NCI-H524 (cell line): ENCODE measurements at places on chromosomes 16 and 17.

GRCh38 chr16:12294471-12294870 lies 317.9 kb downstream of the SNX29 start:
- DNase-seq = no peak

- no peak for DNase-seq
These were observed 63.0 kb downstream of the PPM1E start for GRCh38 chr17:58818654-58819053.

GRCh38 chr17:2593821-2594721 lies 617 bp downstream of the PAFAH1B1 start:
- peak; percentile 65 for DNase-seq

DNA sequence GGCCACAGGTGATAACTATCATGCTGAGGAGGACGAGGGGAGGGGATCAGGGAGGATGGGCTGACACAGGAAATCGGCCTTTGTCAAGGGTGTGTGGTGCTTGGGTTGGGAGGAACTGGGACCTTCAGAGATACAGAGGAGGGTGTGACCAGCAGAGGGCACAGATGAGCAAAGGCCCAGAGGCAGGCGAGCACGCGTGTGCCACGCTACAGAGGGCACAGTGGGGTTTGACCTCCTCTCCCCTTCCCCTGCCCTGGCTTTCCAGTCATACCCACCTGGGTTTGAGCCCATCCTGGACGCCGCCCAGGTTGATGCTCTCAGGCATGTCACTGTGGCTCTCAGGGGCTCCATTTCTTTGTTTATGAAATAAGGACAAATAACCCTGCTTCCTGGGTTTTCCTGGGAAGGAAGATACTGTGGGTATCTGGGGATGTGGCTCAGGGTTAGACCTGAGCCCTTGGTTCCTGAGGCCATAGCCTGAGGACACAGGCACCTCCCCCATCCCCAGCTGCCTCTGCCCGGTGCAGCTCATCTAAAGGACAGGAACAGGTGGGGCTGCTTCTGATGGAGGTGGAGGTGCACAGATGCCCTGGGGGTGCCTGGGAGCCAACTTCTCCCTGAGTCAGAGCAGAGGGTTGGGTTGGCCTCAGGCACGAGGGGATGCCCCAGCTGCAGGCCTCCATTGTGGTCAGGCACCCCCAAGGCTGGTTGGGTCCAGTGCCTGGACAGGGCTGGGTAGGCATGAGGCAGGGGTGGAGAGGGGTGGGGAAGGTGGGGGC lies 51.8 kb downstream of the BEAN1 start:
- peak; percentile 34 for DNase-seq

- DNase-seq = no peak
These were observed 61.2 kb upstream of the NETO2 start for GRCh38 chr16:47204736-47205504.

GRCh38 chr17:5591966-5592365 lies 7.7 kb upstream of the NLRP1 start:
- no peak for DNase-seq

DNA sequence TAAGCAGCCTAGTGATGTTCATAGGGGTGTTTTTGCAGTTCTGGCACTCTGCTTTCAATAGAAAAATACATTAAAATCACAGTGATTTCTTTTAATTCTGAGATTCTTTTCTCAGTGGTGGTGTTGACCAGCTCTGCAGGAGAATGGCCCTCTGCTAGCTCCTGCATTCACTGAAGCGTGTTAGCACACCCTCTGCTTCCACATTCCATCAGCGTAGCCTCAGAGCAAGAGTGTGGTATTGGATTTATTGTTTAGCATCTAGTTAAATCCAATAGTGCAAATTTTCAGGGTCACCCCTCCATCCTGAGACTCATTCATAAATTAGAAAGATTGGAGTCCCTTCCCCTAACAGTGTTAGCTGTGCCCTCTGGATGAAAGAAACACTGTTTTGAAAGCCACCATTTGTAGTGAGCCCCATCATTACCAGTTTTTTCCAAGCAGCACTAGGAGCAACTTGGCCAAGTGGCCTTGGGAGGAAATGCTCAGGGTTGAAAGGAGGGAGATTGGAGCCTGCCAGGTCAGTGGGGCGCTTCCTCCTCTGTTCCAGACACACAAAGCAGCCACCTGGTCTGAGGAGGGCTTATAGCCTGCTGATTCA lies 45.7 kb downstream of the B9D1 start:
- DNase-seq = no peak

GRCh38 chr17:59432657-59433056 lies 101.2 kb downstream of the YPEL2 start:
- DNase-seq = no peak

DNA sequence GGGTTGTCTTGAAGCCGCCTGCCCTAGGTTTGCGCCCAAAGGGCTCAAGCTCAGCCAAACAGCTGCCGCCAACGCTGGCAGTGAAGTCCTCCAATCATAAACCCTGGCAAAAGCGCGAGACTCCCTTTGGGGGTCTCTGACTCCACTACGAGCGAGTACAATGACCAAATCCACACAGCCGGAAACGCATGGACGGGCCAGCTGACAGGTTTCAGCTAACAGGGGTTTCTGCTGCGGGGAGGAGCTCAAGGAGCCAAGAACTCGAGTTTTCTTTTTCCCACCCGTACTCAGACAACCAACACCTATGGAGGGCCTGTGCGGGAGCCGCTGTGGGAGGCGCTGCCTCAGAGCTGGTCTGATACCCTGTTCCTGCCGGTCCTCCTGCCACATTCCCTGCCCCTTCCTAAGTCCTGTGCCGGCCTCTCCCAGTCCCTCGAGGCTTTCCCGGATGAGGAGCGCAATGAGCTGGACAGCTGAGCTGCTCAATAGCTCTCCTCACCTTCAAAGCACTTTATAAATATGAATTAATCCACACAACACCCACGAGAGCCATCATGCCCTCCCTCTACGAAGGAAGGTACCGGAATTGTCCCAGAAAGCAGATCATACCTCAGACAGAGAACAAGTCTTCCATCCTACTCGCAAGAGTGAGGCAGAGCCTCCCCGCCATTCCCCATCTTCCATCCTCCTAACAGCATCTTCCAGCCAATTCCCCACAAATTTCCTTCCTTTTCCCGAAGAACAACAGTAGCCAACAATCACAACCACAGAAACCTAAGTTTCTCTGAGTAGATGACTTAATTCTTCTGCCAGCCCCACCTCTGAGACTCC lies 6.1 kb downstream of the ABR start:
- no peak for DNase-seq

DNA sequence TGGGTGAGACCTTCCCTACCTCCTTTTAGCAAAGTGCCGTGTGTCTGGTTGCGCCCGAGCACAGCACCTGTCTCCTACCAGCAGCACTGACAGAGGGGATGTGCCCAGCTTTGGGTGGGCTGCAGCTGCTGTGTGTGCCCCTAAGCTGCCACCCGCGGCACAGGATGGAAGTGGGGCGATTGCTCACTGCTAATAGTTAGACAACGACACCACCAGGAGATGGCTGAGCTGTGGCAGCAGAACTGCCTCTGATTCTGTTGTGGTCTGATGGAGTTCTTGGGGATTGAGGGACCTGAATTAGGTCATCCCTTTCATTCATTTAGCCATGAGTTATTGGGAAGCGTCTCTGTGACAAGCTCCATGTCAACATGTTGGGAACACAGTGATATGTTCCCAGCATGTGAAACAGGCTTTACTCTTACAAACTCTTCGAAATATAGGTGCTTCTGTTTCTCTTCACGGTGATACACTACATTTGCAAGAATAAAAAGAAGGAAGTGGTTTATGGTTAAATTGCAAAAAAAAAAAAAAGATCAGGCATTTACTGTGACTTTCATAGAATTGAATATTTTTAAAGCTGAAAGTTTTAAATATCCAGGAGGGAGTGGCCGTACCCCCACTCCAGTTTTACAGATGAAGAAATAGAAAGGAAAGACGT lies 184.4 kb downstream of the MAF start:
- no peak for DNase-seq

GRCh38 chr16:1346422-1347285 lies 5.0 kb downstream of the TSR3 start:
- peak; percentile 34 for DNase-seq

GRCh38 chr17:17367931-17368330 lies 64.8 kb downstream of the NT5M start:
- no peak for DNase-seq
